ENCODE measurements at places on chromosomes 6 and 20. TPM values are rescaled to one million over a fixed set of nuclear protein-coding genes. Genes with fewer than 3 reads are reported as not detected.

- peak; percentile 34 for DNase-seq
Observed at GRCh38 chr6:121826156-121826810, 390.8 kb downstream of the GJA1 start.

KCNK15 gene
- total RNA-seq = not detected

DNA sequence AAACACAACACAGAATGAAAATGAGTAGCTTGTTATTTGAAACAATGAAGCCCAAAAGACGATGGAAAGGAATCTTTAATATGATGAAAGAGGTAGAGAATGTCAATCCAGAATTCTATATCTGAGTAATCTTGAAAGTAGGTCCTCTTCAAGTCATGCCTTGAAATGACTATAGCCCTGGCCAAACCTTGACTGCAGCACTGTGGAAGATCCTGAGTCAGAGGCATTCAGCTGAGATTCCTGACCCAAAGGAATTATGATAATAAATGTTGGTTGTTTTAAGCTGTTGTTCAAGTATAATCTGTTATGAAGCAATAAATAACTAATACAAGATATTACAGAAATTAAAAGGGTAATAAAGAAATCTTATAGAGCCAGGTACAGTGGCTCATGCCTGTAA lies 64.8 kb downstream of the IBTK start:
- peak; percentile 3 for DNase-seq

RAET1G gene
- total RNA-seq = not detected
